Spinal cord (tissue), 10 donors: ENCODE measurements at places on chromosomes 11 and 22.

DNA sequence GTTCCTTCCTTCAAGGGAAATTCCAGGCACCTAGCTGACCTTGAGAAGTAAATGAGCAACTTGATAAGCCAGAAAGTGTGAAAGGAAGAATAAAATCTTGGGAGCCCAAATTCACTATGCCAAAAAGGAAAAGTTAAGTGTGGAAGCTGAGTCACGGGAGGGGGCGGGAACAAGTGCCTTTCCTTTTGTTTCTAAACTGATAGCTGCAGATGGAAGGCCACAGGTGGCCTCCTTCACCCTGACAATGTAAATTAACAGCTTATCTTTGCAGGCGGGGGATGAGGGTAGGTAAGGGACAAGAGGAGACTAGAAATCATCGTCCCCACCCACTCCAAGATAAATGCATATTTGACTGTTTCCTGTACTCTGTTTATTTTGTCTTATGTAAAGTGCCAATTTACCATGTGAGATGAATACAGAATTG lies 36.4 kb upstream of the TREH start:
- no peak for DNase-seq
- no peaks in the 10 kb centered on the region for H3K4me1 ChIP-seq
- H3K36me3 ChIP-seq: no peaks in the 10 kb centered on the region
- H3K27me3 ChIP-seq: no peaks in the 10 kb centered on the region
- no peak overlapping the region for H3K27ac ChIP-seq

- no peak for DNase-seq
- peaks cover 39% of the 10 kb centered on the region for H3K4me1 ChIP-seq
- H3K36me3 ChIP-seq: peaks cover 44% of the 10 kb centered on the region
- no peak overlapping the region for H3K4me3 ChIP-seq
Observed at GRCh38 chr22:21003782-21004181, 1.9 kb upstream of the THAP7 start.

DNA sequence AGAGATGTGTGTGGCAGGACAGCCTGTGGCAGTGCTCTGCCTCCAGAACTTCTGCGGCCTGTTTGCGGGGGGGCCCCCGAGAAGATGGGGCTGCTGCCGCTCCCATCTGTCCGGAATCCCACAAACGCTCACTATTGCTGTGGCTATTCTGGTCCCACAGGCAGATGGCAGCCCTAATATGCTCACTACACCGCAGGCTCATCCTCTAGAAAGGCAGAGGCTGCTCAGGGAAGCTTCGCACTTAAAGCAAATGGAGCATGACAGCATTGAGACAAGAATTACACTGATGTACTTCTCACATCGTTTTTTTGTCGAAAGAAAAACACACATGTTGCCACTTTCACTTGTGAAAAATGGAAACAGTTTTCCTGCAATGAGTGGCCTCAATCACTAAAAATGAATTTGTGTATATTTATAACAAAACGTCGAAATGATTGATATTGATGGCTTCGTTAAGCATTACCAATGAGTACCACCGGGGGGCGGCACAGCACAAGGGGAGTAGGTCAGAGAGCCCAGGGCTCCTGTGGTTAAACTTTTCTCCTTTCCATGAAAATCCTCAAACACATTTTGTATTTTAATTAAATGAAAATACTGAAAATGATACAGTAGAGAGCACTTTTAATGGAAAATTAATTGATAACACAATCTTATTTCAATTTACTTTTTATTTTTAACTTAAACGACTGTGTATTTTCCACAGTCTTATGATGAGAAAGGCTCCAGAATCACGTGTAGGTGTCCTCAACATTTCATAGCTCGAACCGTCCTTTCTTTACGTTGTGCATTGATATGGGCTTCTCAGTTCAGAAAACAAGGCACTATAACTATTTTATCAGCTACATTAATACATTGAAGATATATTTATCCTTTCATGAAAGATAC lies 69.1 kb downstream of the CTTN start:
- H3K4me1 ChIP-seq: peaks cover 32% of the 10 kb centered on the region
- H3K27me3 ChIP-seq: no peaks in the 10 kb centered on the region
- peaks cover 11% of the 10 kb centered on the region for H3K36me3 ChIP-seq
- no peak overlapping the region for H3K27ac ChIP-seq
- DNase-seq: peak; percentile 95

- no peak for DNase-seq
- H3K27ac ChIP-seq: no peak overlapping the region
- H3K36me3 ChIP-seq: no peaks in the 10 kb centered on the region
- no peak overlapping the region for H3K4me3 ChIP-seq
- no peaks in the 10 kb centered on the region for H3K27me3 ChIP-seq
Observed at GRCh38 chr22:36635483-36635882, 68.1 kb downstream of the CACNG2 start.

DNA sequence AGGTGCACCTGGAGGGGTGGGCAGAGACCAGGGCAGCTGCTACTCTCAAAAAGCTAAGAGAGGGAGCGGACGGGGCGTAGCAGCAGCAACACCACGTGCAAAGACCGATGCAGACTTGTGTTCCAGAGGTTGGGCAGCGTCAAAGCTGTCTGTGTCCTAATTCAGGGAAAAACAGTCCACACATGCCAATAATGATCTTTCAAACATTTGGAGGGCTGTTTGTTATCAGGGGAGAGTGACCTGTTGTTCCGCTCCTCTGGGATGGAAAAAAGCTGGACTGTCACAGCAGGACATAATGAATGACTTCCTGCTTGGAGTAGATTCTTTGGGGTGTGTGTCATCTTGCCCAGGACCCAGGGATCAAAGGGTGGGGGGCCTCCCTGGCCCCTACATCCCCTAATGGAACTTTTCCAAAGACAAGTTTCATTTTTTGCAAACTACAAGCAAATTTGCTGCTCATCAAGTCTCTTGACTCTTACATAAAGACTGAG lies 6.2 kb upstream of the FBLN1 start:
- H3K4me3 ChIP-seq: no peak overlapping the region
- H3K27me3 ChIP-seq: peaks cover 2% of the 10 kb centered on the region
- H3K36me3 ChIP-seq: no peaks in the 10 kb centered on the region
- H3K27ac ChIP-seq: no peak overlapping the region
- no peak for DNase-seq
- H3K4me1 ChIP-seq: peaks cover 13% of the 10 kb centered on the region

DNA sequence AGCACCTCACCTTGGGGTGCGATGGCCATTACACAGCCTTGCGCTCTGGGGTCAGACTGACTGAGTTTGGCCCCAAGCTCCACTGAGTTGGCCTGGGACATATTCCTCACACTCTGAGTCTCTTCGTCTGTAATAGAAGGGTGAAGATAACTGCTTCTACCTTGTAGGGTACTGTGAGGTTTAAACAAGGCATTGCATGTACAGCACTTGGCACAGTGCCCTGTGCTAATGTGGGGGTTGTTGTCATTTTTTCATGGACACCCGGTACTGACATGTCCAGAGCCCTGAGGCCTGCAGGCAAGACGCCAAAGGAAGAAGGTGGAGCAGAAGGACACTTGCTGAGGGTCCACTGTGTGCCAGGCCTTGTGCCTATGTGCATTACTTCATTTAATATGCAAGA lies 50.7 kb downstream of the OTOG start:
- DNase-seq: no peak
- no peaks in the 10 kb centered on the region for H3K27me3 ChIP-seq
- no peaks in the 10 kb centered on the region for H3K36me3 ChIP-seq

- no peaks in the 10 kb centered on the region for H3K36me3 ChIP-seq
- H3K4me1 ChIP-seq: no peaks in the 10 kb centered on the region
- DNase-seq: no peak
- H3K27ac ChIP-seq: no peak overlapping the region
- no peaks in the 10 kb centered on the region for H3K27me3 ChIP-seq
Observed at GRCh38 chr11:99634581-99634980, 613.8 kb downstream of the CNTN5 start.

DNA sequence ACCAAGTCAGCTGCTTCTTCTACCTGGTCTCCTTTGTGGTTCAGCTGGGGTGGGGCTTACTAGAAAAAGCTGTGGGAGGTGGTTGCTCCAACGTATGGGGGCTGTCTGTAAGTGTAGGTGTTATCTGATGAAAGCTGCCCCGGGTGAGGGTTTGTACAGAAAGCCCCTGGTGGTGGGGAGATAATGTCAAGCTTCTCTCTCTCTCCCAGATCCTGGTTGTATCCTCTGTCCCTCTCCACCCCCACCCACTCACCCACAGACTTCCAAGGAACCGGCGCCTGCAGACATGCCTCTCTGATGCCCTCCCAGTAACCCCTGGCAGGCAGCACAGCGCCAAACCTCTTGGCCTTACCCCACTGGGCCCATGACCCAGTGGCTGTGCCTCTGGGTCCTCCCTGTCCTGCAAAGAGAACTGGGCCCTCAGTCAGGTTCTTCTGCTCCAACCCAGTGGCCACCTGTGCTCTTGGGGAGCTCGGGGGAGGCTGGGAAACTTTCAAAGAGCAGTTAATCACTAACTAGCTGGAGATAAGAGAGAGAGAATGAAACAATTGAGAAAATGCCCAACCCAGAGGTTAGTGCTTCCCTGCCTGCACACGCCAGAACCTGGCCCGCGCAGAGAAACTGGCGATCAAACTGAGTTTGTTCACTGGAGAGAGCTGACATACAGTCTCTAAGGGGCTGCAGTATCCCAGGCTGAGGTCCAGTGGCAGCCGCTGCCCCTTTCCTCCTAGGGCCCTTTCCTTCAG lies 20.4 kb upstream of the EHF start:
- no peaks in the 10 kb centered on the region for H3K27me3 ChIP-seq
- peaks cover 15% of the 10 kb centered on the region for H3K4me1 ChIP-seq
- peak overlapping the region; percentile 9 for H3K27ac ChIP-seq

DNA sequence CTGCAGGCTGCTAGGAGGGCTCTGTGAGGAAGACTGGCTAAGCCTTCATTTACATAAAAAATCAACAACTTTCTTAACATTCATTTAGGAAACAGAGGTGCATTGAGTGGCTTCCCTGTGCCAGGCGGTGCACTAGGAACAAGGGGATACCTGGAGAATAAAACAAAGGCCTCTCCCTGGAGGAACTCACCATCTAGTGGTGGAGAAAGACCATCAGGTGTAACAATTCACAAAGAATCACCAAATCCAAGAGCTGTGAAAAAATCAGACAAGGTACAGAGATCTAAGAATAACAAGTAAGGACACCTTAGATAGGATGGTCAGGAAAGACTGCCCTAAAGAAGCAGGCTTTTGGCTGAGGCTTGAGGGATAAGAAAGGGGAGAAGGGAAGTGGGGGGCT lies 40.3 kb downstream of the CSNK2A3 start:
- peaks cover 3% of the 10 kb centered on the region for H3K4me1 ChIP-seq
- DNase-seq: no peak
- no peak overlapping the region for H3K27ac ChIP-seq
- H3K36me3 ChIP-seq: no peaks in the 10 kb centered on the region
- no peaks in the 10 kb centered on the region for H3K27me3 ChIP-seq
- H3K4me3 ChIP-seq: no peak overlapping the region
